ENCODE measurements at places on chromosomes 7 and 10. TPM values are rescaled to one million over a fixed set of nuclear protein-coding genes. Genes with fewer than 3 reads are reported as not detected.

- H3K4me3 ChIP-seq: no peak overlapping the region
- no peaks in the 10 kb centered on the region for H3K27me3 ChIP-seq
- no peaks in the 10 kb centered on the region for H3K4me1 ChIP-seq
- no peaks in the 10 kb centered on the region for H3K36me3 ChIP-seq
- H3K27ac ChIP-seq: no peak overlapping the region
- DNase-seq: no peak
Observed at GRCh38 chr10:110416776-110417711, 80.7 kb upstream of the DUSP5 start.

- H3K4me3 ChIP-seq: no peak overlapping the region
- no peaks in the 10 kb centered on the region for H3K4me1 ChIP-seq
- H3K27ac ChIP-seq: no peak overlapping the region
- no peaks in the 10 kb centered on the region for H3K27me3 ChIP-seq
- peaks cover 20% of the 10 kb centered on the region for H3K36me3 ChIP-seq
Observed at GRCh38 chr7:106278695-106279094, 6.1 kb downstream of the NAMPT start.

DNA sequence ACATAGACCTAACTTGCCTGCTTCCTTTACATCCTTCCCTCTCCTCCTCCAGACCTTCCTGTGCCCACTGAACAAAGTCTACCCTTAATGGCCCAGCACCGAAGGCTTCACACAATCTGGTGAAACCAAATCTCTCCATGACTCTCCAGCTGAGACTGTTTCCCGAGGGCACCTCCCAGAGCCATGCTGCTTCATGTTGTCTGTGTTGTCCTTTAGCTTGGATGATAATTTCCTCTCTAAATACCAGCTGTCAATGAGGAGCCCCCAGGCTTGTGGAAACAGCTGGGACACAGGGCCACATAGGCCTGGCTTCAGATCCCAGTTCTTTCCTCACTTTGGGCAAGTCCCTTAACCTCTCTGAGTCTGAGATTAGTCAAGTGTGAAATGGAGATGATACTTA lies 54.3 kb downstream of the DLD start:
- H3K36me3 ChIP-seq: peaks cover 16% of the 10 kb centered on the region
- no peaks in the 10 kb centered on the region for H3K4me1 ChIP-seq
- H3K4me3 ChIP-seq: no peak overlapping the region
- H3K27ac ChIP-seq: peak overlapping the region; percentile 50

GRCh38 chr10:29112827-29113615 lies 175.8 kb upstream of the LYZL1 start:
- DNase-seq: no peak
- H3K36me3 ChIP-seq: no peaks in the 10 kb centered on the region
- H3K4me3 ChIP-seq: no peak overlapping the region
- H3K27ac ChIP-seq: no peak overlapping the region
- no peaks in the 10 kb centered on the region for H3K4me1 ChIP-seq

GRCh38 chr7:41969561-41970105 lies 266.7 kb upstream of the INHBA start:
- H3K27me3 ChIP-seq: no peaks in the 10 kb centered on the region
- no peaks in the 10 kb centered on the region for H3K4me1 ChIP-seq

DNA sequence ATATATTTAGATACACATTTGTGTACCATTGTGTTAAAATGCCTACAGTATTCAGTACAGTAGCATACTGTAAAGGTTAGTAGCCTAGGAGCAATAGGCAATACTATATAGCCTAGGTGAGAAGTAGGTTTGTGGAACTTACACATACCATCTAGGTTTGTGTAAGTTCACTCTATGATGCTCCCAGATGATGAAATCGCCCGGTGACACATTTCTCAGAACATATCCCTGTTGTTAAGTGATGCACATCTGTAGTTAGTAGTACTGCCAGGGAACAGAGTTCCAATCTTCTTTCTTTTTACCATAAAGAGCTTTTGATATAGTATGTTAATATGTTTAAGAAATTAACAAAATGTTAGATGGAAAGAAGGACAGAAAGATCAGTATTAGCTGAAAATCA lies 138.2 kb downstream of the SNX13 start:
- DNase-seq: no peak
- peaks cover 17% of the 10 kb centered on the region for H3K36me3 ChIP-seq
- H3K27me3 ChIP-seq: no peaks in the 10 kb centered on the region
- no peak overlapping the region for H3K4me3 ChIP-seq
- H3K27ac ChIP-seq: no peak overlapping the region

DNA sequence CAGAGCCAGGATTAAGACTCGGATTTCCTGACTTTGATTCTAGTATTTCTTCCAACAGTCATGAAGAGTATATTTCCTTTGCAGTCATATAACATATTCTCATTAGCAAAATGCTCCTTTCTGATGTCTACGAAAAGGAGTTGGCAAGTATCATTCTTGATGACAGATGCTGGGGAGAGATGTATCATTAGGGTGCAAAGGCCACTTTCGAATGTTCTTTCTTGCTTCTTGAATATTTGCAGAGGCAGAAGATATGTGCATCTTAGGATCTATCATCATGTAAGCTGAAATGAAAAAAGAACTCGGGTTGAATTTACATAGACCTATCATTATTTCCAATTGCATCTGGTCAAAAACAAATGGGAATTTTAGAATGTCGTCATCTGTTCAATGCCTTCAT lies 294.4 kb downstream of the BAMBI start:
- H3K27me3 ChIP-seq: no peaks in the 10 kb centered on the region
- H3K27ac ChIP-seq: no peak overlapping the region
- no peaks in the 10 kb centered on the region for H3K36me3 ChIP-seq
- no peak for DNase-seq
- H3K4me3 ChIP-seq: no peak overlapping the region

DNA sequence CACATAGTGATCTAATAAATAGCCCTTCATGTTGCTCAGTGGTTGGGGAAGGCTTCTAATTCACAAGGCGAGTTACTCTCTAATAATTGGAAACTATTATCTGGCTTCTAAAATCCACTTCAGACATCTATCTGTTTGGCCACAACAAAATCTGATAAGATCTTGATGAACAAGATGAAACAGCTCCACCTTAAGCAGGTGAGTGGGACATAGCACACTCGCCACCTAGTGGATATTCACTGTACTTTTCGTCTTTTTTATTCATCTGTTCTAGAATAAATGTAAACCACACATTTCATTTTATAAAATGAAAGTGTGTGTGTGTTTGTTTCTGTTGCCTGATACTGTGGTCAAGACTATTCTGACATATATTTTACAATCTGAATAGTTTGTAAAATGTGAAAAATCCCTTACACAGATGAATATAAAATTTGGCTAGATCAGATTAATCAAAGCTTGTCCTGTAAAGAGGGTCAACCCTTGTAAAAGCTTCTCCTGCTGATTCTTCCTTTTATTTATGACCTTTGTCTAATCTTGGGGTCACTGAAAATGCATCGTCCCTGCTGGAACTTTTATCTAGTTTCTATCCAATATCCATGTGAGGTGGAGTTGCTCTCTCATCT lies 26.5 kb upstream of the CNTNAP2 start:
- H3K4me1 ChIP-seq: no peaks in the 10 kb centered on the region
- H3K27me3 ChIP-seq: no peaks in the 10 kb centered on the region
- DNase-seq: no peak
- no peak overlapping the region for H3K27ac ChIP-seq
- no peak overlapping the region for H3K4me3 ChIP-seq
- no peaks in the 10 kb centered on the region for H3K36me3 ChIP-seq

DNA sequence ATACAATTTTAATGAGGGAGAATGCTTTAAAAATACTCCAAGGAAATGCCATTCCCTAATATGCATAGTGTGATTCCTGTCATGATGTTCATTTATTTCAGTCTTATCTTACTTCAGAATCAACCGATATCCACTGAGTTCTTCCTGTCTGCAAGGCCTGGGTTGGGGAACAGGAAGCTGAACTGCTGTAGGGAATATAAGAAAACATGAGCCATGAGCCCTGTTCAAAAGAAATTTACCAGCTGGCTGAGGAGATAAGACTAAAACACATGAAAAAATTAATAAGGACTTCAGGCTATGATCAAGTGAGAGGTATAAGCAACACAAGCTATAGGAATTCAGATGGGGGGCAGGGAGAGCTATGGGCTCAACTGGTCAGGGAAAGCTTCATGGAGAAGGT lies 184.7 kb downstream of the PLPP4 start:
- H3K36me3 ChIP-seq: no peaks in the 10 kb centered on the region
- H3K4me1 ChIP-seq: no peaks in the 10 kb centered on the region
- H3K27me3 ChIP-seq: no peaks in the 10 kb centered on the region
- H3K4me3 ChIP-seq: no peak overlapping the region

GRCh38 chr10:24451325-24451820 lies 242.4 kb downstream of the KIAA1217 start:
- H3K36me3 ChIP-seq: no peaks in the 10 kb centered on the region
- H3K4me1 ChIP-seq: no peaks in the 10 kb centered on the region
- H3K27ac ChIP-seq: no peak overlapping the region
- DNase-seq: no peak
- H3K27me3 ChIP-seq: no peaks in the 10 kb centered on the region

DNA sequence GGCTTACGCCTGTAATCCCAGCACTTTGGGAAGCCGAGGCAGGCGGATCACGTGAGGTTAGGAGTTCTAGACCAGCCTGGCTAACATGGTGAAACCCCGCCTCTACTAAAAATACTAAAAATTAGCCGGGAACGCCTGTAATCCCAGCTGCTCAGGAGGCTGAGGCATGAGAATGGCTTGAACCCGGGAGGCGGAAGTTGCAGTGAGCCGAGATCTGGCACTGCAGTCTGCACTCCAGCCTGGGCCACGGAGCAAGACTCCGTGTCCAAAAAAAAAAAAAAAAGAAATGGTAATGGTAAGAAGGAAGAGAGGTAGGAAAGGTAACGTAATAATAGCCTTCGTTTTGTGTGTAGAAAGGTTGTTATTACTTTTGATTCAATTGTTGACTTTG lies 1.2 kb downstream of the HSPA14 start:
- H3K36me3 ChIP-seq: peaks cover 13% of the 10 kb centered on the region
- H3K4me1 ChIP-seq: peaks cover 20% of the 10 kb centered on the region
- peak overlapping the region; percentile 86 for H3K4me3 ChIP-seq
- DNase-seq: no peak
- peak overlapping the region; percentile 96 for H3K27ac ChIP-seq

GRCh38 chr7:5248201-5248885 lies 34.4 kb upstream of the SLC29A4 start:
- no peaks in the 10 kb centered on the region for H3K4me1 ChIP-seq
- H3K27ac ChIP-seq: peak overlapping the region; percentile 6
- H3K4me3 ChIP-seq: no peak overlapping the region
- DNase-seq: peak; percentile 93
- no peaks in the 10 kb centered on the region for H3K36me3 ChIP-seq

GRCh38 chr10:103416436-103417147 lies 20.2 kb downstream of the PDCD11 start:
- peaks cover 84% of the 10 kb centered on the region for H3K36me3 ChIP-seq
- H3K4me3 ChIP-seq: no peak overlapping the region
- no peaks in the 10 kb centered on the region for H3K27me3 ChIP-seq
- no peaks in the 10 kb centered on the region for H3K4me1 ChIP-seq

DNA sequence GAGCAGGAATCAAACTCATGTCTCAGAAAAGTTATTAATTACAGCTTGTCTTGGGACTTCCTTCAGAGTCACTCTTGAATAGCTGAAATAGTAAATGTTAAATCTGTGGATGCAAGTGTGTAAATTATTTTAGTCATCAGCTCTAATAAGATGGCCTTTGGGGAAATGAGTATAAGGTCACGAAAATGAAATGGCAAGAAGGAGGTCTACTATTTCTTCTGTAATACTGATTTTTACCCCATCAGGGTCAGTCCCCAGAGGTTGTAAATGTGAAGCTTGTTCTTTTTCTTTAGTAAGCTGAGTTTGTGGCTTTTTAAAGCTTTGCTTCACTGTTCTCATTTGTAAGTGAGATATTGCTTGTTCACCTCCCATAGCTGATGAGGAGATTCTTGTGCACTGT lies 63.9 kb downstream of the GBF1 start:
- H3K27ac ChIP-seq: no peak overlapping the region
- DNase-seq: no peak
- H3K4me1 ChIP-seq: peaks cover 50% of the 10 kb centered on the region
- no peak overlapping the region for H3K4me3 ChIP-seq
- no peaks in the 10 kb centered on the region for H3K36me3 ChIP-seq
- H3K27me3 ChIP-seq: no peaks in the 10 kb centered on the region

- no peak for DNase-seq
- H3K4me3 ChIP-seq: no peak overlapping the region
- H3K4me1 ChIP-seq: no peaks in the 10 kb centered on the region
- H3K36me3 ChIP-seq: no peaks in the 10 kb centered on the region
Observed at GRCh38 chr10:123259791-123260190, 105.6 kb downstream of the BUB3 start.

GRCh38 chr7:99679400-99680191 lies at the start of gene CYP3A5:
Gene CYP3A5 (minus strand): TSS chr7:99679996. CDS start chr7:99679896, 100 bp downstream.
- H3K36me3 ChIP-seq: no peaks in the 10 kb centered on the region
- H3K27me3 ChIP-seq: no peaks in the 10 kb centered on the region
- H3K4me1 ChIP-seq: peaks cover 19% of the 10 kb centered on the region
- peak; percentile 73 for DNase-seq
- no peak within 1 kb of the TSS for H3K4me3 ChIP-seq
- H3K27ac ChIP-seq: peak within 1 kb of the TSS; percentile 53

DNA sequence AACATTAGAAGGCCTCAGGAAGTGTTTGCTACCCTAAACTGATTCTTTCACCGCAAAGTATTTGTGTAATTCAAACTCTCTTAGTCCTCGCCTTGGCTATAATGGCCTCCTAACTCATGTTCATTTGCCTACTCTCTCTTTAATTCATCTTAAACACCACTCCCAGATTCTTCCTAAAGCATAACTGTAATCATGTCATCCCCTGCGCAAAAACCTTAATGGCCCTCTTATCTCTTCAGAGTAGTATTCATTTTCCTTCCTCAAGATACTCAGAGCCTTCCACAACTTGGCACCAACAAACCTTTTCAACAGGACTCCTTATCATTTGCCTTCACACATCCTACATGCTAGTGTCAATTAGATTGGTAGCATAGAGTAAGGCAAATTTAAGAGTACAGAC lies 42.9 kb downstream of the CSTF2T start:
- DNase-seq: no peak
- peaks cover 4% of the 10 kb centered on the region for H3K4me1 ChIP-seq
- H3K27ac ChIP-seq: no peak overlapping the region
- no peaks in the 10 kb centered on the region for H3K36me3 ChIP-seq
- H3K27me3 ChIP-seq: no peaks in the 10 kb centered on the region

- H3K27me3 ChIP-seq: no peaks in the 10 kb centered on the region
- DNase-seq: no peak
- H3K4me1 ChIP-seq: no peaks in the 10 kb centered on the region
- H3K4me3 ChIP-seq: no peak overlapping the region
- no peak overlapping the region for H3K27ac ChIP-seq
- no peaks in the 10 kb centered on the region for H3K36me3 ChIP-seq
Observed at GRCh38 chr7:68936471-68937035, 661.7 kb upstream of the AUTS2 start.

GRCh38 chr10:58969576-58969975 lies 206.9 kb upstream of the PHYHIPL start:
- H3K27ac ChIP-seq: no peak overlapping the region
- H3K36me3 ChIP-seq: no peaks in the 10 kb centered on the region
- H3K4me1 ChIP-seq: no peaks in the 10 kb centered on the region
- no peaks in the 10 kb centered on the region for H3K27me3 ChIP-seq

ZNF804B gene
- total RNA-seq: 0.28 TPM

DNAJC12 gene
- total RNA-seq: 18.5 TPM

CTAGE6 gene
- total RNA-seq: 0.36 TPM

HTR5A gene
- not detected for total RNA-seq

LRRN3 gene
- total RNA-seq: 3.3 TPM

FBH1 gene
- total RNA-seq: 79.8 TPM

IL2RA gene
- total RNA-seq: 0.99 TPM

SEMA3E gene
- 10.5 TPM for total RNA-seq

SFTPA1 gene
- total RNA-seq: not detected

EGR2 gene
- 1.8 TPM for total RNA-seq

GUSB gene
- 17.6 TPM for total RNA-seq

URGCP gene
- total RNA-seq: 27.3 TPM

CRHR2 gene
- total RNA-seq: not detected

CCL24 gene
- total RNA-seq: not detected
